SW480 (cell line): ENCODE measurements at places on chromosomes 5 and 9.

DNA sequence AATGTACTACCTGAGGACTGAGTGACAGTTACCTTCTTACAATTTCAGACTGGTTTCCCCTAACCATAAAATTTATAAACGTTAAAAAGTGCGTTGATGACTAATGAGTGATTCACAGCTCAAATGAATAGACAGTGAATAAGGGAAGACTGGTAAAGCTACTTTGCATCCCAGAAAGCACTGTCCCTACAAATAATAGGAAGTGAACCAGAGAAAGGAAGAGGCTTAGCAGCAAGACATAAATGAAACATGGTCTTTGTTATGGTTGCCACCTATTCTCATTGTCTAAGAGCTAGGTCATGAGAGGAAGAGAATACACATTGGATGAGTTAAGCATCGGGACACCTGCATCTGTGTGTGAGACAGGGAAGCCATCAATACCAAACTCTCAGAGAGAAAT, 849.2 kb downstream of the TAF11L14 start:
- peak; percentile 10 for DNase-seq

GRCh38 chr5:142472306-142472951, 147.6 kb upstream of the SPRY4 start:
- peak; percentile 98 for DNase-seq

DNA sequence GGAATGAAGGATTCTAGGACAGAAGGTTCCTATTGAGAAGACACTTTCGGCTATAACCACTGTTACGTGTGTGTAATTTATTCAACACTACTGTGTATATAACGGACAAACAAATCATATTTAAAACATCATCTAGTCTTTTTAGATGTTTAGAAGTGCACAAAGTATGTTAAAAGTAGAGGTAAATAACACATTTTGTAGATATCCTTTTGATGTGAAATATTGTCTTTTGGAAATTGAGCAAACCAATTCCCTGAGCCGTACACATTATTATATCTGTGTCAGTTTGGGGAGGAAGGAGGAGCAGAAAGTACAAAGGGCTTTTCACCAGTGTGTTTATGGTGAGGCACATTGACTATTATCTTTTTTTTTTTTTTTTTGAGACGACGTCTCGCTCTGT, 39.1 kb upstream of the ANKRD18A start:
- no peak for DNase-seq

DNA sequence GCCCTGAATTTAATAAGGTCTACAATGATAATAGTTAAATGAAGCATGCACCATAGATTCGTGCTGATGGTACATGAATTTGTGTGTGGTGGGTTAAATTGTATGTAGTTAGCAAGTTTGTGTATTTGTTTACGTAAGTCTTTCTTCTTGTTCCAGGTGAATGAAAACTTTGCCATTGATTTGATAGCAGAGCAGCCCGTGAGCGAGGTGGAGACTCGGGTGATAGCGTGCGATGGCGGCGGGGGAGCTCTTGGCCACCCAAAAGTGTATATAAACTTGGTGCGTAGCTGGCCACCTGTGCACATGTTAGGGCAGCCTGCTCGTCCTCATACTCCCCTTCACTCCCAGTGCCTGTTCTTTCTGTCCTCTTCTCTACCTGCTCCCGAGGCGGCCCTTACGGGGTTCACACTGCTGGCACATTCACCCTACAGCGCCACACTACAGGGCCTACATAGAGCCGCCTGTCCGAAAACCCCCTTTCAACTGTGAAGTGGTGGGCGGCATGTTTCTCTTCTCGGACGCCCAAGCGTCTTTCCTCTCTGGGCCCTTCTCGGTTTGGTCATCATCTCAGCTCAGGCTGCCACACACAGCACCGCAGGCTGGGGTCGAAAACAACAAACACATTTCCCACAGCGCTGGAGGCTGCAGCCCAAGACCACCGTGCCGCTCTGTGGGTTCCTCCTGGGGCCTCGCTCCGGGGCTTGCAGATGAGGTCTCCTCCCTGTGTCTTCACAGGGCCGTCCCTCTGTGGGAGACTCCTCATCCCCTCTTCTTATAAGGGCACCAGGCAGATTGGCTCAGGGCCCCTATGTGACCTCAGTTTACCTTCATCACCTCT, 13.2 kb downstream of the NDUFS6 start:
- DNase-seq: no peak

GRCh38 chr5:9222054-9222976, 323.6 kb downstream of the SEMA5A start:
- DNase-seq: no peak

- DNase-seq: no peak
These were observed 78.9 kb upstream of the PAPPA start for GRCh38 chr9:116074658-116075057.

- no peak for DNase-seq
These were observed 26.2 kb downstream of the GRIA1 start for GRCh38 chr5:153516504-153517240.

DNA sequence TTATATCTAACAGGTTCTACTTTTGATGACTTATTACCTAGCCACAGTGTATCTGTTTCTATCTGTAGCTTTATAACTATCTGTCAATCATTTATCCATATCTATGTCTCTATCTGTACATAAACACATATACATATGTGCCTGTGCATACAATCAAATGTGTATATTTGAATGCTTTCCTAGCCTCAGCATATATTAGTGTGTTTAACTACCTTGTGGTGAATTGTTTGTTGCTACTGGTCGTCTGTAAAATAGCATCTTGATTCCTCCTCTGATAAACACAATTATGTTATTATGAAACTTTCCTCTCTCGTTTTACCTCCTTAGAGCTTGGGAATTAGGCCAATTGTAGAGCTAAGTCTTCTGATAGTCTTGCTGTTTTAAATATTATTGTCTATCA, 44.4 kb downstream of the PARP8 start:
- no peak for DNase-seq

DNA sequence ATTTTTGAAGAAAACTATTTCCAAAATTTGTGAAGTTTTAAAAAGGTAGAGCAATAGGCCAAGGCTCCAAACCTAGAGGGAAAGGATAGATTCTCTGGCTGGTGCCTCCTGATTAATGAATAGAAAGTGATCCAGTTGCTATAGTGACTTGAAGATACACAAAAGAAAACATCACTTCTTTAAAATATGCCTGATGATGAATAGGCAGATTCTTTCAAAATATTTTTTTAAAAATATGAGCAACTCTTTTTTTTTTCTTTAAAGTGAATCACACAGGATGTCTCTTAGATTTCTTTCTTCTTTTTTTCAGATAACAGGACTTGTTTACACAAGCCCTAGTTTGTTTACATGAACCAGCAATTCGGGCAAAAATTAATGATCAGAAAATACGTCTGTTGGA, 124.4 kb downstream of the RFK start:
- no peak for DNase-seq

DNA sequence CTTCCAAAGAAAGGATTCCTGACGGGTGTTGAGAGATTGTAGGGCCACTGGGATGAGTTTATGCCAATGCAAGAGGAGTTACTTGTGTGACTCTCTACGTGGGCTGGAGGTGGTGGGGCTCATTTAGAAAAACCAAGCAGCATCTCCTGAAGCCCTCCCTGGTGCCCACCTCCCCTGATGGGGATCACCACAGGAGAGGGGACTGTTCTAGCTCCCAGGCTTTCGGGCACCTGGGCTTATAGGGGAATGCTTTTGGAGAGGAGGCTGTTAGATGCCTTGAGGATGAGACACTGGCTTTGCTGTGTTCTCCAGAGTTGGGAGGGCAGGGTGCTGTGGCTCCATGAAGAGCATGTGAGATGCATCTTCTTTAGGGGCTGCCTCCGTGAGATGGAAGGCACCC, 65.0 kb downstream of the IRX1 start:
- DNase-seq: no peak

DNA sequence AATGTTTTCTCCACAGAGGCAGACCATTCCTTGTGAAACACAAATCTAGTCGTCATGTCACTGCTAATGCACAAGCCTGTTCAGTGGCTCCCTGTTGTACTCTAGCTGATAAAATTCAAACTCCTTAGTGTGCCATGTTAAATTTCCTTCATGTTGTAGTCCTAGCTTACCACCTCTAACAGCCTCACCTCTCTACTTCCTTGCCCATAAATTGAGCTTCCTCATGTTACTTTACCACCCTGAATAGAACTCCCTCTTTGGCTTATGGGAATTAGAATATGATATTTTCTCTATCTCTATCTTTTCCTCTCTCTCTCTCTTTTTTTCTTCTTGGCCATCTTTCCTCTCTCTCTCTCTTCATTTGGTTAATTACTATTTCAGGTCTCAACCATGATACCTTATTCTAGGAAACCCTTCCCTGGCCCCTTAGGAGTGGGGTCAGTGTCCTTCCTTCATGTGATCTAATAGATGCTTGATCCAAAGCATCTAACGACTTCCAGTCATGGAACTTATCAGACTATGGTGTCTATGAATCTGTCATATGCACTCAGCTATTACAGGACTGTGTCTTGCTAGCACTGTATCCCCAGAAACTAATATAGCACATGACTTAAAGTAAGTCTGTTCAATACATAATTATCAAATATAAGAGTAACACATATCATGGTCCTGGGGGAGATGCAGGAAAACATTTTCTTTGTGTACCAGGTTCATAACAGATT, 31.5 kb upstream of the ALDH1A1 start:
- DNase-seq: no peak

GRCh38 chr5:17150531-17150930, 66.9 kb upstream of the BASP1 start:
- no peak for DNase-seq

DNA sequence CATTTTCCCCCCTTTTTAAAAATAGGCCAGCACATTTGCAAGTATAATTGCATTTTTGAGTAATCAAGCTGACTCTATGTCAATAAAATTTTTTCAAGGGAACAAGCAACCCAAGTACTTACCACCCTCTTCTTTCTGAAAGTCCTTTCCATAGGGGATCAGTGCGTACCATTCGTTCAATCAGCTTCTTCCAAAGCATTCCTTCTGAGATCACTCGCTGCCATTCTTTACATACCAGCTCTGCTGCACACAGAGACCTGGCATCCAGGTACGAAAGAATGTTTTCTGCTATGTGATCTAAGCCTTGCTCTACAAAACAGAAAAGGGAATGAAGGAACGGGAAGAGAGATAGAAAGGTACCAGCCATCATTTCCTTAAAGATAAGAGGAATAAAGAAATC, 106.6 kb downstream of the FBXW11 start:
- DNase-seq: no peak

GRCh38 chr5:119328753-119329602, 26.8 kb upstream of the TNFAIP8 start:
- DNase-seq: no peak

DNA sequence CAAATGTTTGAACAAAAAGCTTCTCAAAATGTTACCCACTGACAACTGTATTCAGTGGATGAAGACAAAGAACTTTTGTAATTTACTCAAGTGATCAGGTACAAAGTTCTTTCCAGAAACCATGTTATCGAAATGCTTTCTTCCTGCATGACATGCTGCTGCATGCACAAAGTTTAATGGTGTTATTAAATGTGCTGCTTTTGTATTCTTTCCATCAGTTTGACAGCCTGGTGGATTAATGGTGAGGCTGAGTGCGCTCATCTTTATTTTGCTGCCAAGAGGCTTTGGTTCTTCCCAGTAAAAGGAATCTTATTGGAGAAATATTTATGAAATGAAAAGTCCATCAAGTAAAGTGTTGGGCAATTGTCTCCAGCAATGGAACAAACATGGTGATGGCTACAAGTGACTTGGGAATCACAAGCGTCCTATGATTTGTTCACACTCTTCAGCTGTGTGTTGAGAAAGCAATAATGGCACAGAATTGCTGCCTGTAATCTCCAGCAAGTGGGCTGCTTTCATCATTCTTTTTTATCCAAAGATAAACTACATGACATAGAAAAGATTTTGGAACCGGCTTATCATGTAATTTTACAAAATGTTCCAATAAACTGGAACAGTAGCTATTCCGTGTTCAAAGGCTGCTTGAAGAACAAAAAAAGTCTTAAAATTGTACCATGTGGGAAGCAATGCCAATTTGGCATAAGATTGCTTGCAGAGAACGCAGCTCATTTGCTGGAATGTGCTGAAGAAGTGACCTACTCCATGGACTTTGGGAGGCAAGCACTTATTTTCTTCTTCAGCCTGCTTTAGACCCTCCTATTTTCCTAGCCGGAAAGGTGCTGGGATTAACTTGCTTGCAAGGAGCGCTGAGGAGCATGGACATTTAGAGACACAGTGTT, 153.1 kb downstream of the HSD17B3 start:
- no peak for DNase-seq

DNA sequence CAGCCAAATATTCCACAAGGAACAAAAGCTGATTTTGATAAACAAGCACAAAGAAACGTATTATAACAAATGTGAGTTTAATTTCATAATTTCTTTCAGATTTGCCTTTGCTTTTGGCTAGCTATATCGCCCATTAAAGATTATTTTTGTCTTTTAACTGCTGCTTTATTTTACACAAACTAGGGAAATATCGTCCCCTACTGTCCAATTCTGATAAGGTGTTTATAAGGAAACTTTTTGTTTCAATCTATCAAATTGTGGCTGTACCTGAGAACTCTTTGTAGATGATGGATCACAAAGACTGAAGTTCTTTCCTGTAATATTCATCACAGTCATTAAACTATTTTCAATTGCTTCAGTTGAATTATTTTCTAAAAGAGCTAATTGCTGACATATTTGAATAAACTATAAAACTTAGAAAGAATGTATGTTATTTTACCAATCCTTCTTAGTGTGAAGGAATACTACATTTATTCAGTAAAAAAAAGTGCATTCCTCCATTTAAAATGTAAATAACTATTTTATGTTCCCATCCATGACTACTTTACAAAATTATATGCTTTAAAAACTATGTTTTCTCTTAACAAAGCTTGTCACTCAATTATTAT, 431.3 kb upstream of the ITGA1 start:
- peak; percentile 17 for DNase-seq

GRCh38 chr9:90807006-90807405, 5.4 kb downstream of the SYK start:
- DNase-seq: no peak

GRCh38 chr9:87883990-87884389, 1.3 kb downstream of the SPATA31E1 start:
- no peak for DNase-seq

DNA sequence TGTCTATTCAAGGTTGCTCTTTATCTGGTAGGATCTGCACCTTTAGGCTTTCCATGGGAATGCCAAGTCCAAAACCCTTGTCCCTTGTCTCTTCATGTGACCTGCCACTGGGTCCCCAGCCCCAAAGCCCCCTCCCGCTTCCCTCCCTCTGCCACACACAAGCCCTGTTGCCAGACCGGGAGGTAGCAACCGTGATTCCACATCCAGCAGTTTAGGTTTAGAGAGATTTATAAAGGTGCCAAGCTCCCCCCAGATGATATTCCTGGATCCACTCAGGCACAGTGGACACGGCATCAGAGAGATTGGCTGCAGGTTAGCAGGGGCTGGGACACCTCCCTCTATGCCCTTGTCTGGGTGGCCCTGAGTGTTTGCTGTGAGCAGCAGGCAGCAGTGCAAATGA, 504.7 kb downstream of the CCDC171 start:
- no peak for DNase-seq

DNA sequence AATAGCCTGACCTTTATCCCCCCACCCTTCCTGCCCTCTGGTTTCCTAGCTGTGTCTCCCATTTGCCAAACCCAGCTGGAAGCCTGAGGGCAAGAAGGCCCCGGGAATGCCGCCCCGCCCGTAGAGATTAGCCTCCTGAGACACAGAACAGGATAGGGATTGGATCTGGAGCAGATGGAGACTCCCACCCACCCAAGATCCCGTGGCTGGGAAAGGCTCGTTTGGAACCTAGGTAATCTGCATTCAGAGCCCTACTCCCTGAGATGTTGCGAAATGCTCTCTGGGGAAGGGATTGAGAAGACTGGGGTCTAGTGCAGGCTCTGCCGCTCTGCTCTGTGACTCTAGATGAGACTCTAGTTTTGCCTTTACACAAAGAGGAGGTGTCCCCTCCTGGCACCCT, 10.9 kb downstream of the AQP3 start:
- DNase-seq: no peak
